ENCODE measurements at places on chromosomes 5 and 9. TPM values are rescaled to one million over a fixed set of nuclear protein-coding genes. Genes with fewer than 3 reads are reported as not detected.

IFNA1 gene
- polyA plus RNA-seq: not detected

DNA sequence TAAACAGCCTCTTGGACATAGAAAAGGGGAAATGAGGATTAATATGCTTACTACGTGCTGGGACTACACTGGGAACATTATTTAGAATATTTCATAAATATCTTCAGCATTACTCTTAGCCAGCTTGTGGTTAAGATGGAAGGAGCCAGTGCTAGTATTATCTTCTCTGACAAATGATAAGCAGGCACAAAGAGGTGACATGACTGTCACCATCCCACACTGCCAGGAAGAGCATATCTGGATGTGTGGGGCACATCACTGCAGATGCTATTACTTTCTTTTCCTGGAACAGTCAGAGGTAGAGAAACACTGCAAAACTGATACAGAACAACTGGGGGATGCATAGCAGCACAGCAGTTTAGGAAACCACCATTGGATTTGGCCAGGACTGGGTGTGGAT lies 281.0 kb upstream of the TNC start:
- DNase-seq: no peak

GRCh38 chr9:98485706-98486105 lies 223.0 kb downstream of the GABBR2 start:
- no peak for DNase-seq

GRCh38 chr9:123046406-123047195 lies 13.1 kb downstream of the GPR21 start:
- no peak for DNase-seq

DNA sequence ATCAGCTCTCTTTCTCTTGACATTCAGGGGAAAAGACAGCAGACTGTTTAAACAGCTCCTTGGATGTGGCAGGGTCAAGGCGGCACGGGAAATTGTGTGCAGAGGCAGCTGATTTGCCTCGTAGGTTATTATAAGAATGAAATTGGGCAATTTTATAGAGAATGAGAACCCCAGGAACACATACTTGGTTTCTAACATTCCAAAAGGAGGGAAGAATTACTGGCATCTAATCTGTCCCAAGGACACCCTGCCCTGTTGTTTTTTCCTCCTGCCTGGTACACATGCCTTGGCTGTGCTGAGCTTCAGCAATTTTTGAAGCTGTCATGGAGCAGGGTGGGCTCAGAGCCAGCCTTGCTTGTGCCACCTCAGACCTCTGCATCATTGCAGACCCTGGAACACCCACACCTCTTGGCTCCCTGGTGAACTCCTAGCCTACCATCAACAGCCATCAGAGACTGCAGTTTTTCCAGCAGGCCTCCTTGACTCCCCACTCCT lies 143.6 kb downstream of the BOD1 start:
- DNase-seq: no peak

DNA sequence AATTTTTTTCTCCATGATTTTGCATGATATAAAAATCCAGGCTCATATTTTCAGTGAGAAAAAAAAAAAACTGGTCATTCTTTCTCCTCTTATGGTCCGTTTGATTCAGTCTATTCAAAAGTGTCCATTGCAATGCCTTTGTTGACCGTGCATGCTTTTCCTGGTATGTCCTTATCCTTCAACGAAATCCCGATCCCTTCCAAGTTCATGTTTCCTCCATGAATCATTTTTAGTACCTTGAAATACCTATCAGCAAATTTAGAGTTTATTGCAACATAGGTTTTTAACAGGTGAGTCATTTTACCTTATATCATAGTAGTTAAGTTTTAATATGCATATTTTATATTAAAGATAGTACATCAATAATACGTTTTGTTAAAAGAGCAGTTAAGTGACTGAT lies 773.8 kb upstream of the CHD1 start:
- DNase-seq: no peak

SEMA6A gene
- polyA plus RNA-seq: 64.9 TPM

DNA sequence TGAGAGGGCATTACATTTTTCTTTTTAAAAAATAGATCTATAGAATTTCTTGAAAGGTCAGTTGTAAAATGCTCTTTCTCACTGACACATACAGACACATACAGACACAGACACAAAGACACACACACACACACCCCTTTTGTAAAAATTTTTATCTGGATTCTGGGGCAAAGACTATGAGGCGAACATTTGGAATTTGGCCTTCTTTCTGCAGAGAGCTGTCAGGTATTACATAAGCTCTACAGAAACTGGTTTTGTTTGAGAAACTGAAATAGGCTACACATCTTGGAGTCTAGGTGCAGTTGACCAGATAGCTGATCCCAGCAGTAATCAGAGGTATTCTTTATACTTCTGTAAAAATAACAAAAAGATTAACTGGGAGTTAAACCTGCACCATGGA lies 315.9 kb upstream of the RPS23 start:
- no peak for DNase-seq

Data from renal cortex interstitium (tissue), 15 donors.